ENCODE measurements at places on chromosomes 11 and 22.

DNA sequence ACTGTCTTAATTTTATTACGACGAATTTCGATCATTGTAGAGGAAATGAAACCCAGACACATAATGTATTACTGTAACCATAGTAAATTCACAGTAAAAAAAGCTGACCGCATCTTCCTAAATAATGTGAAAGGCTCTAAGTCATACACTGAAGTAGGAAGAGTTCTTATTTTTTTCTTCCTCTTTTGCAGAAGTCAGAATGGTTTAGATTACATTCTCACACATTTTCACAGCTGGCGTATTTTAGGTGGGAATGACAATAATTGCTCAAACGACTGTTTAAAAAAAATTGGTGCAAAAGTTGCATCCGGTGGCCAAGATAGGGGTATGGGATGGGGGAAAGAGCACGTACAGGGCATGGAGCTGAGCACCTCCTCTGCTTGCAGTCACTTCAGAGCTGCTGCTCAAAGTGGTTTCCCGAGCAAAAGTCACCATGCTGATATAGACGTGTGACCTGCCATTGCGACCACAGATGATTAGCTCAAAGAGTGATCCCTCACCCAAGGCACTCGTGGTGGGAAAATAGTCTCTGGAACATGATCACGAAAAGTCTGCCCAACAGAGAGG, 35.3 kb downstream of the MMP13 start:
- DNase-seq: no peak

- DNase-seq: no peak
These were observed 2.3 kb upstream of the TYMP start for GRCh38 chr22:50531962-50532674.

DNA sequence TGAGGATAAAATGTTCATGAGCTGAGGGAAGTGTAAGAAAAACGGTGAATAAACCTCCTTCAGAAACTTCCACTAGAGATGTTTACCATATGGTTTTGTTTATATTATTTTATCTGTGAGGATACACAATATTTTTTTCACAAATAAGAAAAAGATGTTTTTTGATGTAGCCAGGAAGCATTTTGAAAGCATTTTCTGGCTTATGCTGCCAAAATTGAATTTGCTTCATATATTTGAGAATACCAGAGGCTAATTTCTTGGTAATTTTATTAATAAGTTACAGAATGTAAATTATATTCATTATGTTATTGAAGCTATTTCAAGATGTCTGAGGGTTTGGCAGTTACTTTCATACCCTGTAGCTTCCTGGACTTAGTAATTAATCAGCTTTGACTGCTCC, 686.6 kb downstream of the LUZP2 start:
- no peak for DNase-seq

- no peak for DNase-seq
These were observed 22.3 kb downstream of the PPFIBP2 start for GRCh38 chr11:7536100-7536499.

DNA sequence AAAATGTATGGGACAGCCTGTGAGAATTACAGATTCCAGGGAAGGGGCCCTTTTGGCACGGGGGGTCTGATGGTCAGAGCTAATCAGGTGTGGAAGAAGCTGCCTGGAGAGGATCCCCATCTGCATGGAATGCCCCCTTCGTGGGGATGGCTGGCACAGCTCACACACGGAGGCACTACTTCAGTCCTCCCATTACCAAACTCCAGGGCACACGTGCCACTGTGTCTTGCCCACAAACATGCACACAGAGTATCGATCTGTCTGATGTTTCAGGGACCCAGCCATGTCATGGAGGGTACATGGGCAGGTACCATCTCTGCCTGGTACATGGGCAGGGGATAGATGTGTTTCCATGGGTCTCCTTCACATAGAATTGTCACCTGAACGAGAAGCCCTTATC, 14.7 kb downstream of the KCNQ1OT1 start:
- no peak for DNase-seq

DNA sequence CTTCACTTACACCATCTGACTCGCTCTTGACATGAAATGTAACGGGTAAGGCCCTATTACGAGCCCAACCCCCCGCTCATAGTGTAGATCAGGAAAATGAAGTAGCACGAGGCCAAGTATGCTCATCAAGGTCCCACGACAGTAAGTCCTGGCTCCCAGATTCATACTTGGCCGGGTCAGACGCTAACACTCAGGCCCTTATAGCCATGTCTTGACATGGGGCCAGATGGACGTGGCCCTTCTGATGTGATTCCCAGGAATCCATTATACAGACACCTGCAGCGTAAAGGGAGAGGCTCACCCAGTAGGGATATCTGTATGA, 175.1 kb downstream of the CEP164 start:
- no peak for DNase-seq

DNA sequence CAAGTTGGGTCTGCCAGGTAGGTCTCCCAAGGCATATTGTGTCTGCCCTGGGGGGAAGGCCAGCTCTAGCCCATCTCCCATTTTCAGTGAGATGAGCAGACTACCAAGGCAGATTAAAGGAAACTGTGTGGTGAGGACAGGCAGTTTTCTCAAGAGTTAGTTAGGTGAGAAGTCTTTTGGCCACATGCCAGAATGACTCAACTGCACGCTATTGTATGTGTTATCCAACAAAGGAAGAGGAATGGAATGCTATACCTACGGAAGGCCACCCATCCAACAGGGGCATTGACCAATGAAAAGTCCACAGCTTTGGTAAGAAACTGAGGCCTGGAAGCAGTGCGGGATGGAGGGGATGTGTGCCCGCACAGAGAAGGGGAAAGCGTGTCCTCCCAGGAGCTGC, 941.7 kb downstream of the NTM start:
- no peak for DNase-seq

- no peak for DNase-seq
These were observed 44.2 kb downstream of the DSCAML1 start for GRCh38 chr11:117752721-117753237.

DNA sequence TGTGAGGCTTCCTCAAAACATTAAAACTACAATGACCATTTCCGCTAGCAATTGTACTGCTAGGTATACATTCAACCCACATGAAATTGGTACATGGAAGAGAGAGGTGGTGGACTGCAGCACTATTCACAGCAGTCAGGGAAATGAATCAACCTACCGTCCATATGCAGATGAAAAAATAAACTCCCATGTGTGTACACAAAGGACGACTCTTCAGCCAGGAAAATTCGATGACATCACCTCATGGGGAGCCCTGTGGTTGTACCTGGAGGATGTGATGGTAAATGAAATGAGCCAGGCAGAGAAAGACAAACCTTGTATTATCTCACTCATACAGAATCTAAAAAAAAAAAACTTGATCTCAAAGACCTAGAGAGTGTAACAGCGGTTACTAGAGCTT, 23.3 kb downstream of the RFPL3 start:
- no peak for DNase-seq

DNA sequence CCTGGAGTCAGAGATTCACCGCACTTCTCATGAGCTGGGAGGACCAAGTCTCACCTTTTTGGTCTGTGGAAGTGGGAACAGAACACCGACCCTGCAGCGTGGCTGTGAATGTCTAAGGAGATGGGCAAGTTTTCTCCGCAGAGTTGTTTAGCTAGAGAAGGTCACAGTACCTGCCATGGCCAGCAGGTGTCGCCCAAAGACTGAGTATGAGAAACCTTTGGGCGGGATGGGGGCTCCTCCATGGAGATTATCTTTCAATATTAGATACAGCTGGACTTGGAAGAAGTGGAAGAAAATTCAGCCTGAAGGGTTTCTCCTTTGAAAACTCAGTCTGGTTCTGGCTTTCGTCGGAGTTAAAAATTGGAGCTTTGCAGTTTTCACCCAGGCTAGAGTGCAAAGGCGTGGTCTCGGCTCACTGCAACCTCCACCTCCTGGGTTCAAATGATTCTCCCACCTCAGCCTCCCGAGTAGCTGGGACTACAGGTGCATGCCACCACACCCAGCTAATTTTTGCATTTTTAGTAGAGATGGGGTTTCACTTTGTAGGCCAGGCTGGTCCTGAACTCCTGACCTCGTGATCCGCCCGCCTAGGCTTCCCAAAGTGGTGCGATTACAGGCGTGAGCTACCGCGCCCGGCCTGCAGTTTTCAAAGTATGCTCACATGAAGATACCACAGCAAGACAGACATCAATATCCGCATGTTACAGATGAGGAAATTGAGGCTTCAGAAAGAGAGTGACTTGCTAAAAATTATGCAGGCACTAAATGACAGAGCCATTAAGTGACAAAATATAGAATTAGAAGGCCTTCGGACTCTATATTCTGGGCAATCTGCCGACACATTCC, 10.7 kb upstream of the DSCAML1 start:
- DNase-seq: peak; percentile 78

DNA sequence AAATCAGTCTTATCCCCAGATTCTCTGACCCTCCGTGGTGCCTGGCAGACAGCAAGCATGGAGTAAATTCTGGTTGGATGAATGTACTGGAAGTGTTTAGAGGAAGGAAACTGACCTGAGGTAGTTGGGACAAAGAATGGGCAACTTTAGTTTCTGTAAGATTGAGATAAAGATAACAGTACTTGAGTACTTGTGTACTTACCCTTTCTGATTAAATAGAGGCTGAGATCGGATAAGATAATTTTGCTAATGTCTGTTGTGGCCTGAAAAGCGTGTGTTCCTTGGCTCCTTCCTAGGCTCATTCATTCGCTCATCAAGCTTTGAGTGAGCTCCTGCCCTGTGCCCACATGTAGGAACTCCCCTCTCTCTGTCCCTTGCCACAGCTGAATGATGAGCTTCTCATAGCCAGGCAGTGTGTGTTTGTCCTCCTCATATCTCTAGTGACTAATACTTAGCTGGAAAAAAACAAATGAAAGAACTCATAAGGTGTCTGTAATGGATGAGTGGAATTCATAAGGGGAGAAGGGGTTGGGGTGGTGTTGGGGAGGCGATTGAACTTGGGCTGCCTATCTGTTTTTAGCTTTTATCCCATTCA, 118.1 kb downstream of the DBX1 start:
- DNase-seq: no peak

DNA sequence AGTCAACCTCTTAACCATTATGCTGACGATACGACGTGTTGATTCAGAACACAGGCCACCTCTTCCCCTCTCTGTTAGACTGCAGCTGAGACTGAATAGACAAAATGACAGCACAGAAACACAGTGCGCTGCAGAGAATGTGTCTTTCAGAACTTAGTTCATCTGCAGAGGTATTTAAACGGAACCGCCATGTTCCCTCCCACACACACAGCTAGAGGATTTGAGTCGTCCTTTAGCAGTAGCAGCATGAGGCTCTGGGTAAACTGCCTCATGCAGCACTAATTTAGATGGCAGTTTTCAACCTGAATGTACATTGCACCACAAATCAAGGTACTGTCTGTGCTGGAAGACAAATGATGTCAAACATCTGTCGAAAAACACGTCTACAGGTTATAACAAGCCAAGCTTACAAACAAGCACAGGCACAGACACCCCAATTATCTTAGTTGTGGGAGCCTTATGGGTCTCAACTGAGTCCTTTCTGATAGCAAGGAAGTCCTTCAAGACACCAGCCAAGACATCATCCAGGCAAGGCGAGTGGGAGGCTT, 76.6 kb upstream of the LRRC4C start:
- DNase-seq: no peak

DNA sequence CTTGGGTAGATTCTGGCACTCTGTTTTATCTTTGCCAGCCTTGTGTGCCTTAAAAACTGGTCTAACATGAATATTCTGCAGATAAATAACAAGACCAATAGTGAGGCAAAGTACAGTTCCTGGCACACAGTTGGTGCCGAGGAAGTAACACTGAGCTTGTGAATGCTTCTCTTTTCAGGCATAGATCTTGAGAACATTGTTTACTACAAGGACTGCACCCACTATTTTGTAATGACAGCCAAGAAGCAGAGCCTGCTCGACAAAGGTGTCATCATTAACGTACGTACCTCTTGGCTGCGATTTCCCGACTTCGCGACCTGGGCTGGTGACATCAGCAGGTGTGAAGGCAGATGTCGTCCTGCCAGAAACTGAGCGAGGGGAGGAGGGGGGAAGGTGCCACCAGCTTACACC, 105.7 kb downstream of the MICAL2 start:
- DNase-seq: no peak

DNA sequence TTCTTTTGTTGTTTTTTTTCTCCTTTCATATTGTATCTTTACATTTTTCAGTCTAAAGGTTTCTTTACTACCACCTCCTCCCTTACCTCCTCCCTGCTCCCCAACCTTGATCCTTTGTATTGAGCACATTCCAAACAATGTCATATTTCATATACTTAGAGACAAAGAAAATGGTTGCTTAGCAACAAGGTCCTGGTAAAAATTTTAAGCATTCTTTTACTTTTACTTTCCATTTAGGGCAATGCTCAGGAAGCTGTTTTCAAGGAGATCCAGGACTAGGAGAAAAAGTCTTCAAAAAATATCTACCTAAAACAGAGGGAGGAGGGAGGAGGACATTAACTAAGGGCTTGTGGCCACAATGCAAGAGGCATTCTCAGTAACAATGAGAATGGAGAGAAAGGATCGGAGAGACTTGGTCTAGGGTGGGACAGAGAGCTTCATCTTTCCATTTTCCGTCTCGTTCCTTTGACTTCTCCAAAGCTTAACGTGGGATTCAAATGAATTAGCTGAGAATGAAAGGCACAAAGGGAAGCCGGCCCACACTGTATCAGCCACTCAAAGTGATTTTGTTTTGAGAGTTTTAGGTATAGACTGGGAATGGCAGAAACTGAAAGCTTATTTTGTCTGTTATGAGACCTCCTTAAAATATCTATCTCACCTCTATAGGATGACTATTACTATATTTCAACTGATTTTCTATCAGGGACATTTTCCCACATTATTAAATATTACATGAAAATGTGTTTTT, 455.7 kb downstream of the RAB38 start:
- no peak for DNase-seq

DNA sequence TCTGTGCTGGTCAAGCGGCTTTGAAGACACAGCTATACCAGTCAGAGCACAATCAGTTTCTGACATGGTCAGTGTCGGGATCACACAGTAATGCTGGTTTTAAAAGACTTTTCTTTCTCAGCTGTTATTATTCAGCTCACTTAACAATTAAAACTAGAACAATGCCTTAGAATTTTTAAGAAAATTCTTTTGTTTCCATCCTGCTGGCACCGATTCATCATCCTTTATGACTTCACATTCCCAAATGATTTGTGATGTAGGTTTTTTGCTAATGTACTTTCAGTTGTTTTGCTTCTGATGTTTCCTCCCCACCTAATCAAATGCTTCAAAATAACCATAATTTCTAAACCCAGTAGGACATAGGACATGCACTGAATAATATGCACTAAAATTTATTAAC, 34.5 kb upstream of the OLFML1 start:
- DNase-seq: no peak

DNA sequence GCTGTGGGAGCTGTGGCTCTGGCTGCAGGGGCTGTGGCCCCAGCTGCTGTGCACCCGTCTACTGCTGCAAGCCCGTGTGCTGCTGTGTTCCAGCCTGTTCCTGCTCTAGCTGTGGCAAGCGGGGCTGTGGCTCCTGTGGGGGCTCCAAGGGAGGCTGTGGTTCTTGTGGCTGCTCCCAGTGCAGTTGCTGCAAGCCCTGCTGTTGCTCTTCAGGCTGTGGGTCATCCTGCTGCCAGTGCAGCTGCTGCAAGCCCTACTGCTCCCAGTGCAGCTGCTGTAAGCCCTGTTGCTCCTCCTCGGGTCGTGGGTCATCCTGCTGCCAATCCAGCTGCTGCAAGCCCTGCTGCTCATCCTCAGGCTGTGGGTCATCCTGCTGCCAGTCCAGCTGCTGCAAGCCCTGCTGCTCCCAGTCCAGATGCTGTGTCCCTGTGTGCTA, 514 bp downstream of the KRTAP5-9 start:
- no peak for DNase-seq

GRCh38 chr11:104095791-104096190, 59.4 kb downstream of the DDI1 start:
- no peak for DNase-seq

- DNase-seq: no peak
These were observed 108.1 kb downstream of the MORC2 start for GRCh38 chr22:30860176-30861105.

All from T-helper 9 cell (primary cell).